NCI-H2107 (cell line): ENCODE measurements at places on chromosomes 1 and 21.

- no peak for DNase-seq
Observed at GRCh38 chr1:220056374-220056773, 10.1 kb upstream of the EPRS1 start.

DNA sequence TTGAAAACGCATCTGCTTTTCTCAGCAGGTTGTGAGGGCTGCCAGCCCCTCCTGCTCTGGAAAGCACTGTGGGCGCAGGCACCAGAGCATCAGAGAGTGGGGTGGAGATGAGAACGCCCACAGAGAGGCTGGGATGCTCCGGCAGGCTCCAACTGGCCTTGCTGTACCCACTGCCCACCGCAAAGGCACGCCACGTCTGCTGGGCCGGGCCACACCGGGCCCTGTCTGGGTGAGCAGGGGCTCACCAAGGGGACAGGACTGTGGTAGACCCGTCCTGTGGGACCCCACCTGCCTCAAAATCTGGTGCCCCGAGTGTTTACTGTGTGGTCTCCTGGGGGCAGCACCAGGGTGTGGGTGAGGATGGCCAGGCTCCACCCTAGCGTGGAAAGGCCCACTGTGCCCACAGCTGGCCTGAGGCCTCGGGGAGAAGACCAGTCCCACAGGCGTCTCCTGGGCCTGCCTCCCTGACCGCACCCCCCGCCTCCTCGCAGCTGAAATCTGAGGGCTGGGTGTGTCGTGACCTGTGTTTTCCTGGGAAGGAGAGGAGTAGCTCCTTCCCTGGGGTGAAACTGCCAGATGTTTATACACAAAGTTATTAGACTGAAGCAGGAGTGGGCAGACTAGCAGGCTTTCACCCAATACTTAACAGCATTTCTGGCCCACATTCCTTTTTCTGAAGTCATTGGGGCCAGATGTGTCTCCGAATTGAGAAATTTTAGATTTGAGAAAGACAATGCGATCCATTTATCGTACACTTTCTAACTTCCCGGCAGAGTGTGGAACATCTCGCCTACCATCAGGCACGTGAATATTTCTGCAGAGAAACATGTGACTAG, 53.8 kb downstream of the STUM start:
- no peak for DNase-seq

DNA sequence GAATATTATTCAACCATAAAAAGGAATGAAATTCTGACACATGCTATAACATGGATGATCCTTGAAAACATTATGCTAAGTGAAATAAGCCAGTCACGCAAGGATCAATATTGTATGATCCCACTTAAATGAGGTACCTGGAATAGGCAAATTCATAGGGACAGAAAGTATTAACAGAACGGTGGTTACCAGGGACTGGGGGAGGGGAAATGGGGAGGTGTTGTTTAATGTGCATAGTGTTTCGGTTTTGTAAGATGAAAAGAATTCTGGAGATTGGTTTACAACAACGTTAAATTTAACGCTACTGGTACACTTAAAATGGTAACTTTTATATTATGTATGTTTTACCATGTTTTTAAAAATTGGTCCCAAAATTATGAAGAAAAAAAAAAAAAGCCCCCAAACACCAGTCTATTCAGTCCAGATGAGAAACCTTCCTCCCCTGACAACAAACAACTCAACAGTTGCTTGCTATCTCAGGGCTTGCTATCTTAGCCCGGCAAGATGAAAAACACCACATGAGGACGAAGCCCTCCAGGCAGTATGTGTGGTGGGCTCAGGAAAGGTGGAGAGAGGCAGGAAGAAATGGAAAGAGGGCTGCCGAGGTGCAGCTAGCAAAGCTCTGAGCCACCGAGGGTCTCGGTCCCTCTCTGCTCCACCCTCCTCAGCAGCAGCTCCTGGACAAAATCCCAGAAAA, 8.5 kb downstream of the NUAK2 start:
- DNase-seq, result no peak

DNA sequence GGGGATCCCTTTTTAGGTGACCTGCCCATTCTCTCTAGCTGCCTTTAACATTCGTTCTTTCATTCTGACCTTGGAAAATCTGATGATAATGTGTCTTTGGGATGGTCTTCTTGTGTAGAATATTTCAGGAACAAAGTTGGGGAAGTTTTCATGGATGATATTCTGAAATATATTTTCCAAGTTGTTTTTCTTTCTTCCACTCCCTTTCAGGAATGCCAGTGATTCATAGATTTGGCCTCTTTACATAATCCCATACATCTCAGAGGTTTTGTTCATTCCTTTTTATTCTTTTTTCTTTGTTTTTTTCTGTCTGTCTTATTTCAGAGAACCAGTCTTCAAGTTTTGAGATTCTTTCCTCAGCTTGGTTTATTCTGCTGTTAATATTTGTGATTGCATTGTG, 13.9 kb upstream of the SCMH1 start:
- no peak for DNase-seq

- no peak for DNase-seq
Observed at GRCh38 chr1:180888870-180889269, 23.8 kb upstream of the KIAA1614 start.

- no peak for DNase-seq
Observed at GRCh38 chr21:42931560-42932235, 6.3 kb upstream of the ERVH48-1 start.

- no peak for DNase-seq
Observed at GRCh38 chr1:32998997-32999396, 34.4 kb upstream of the RNF19B start.

- peak; percentile 37 for DNase-seq
Observed at GRCh38 chr1:116243333-116244054, 129.6 kb upstream of the ATP1A1 start.

- DNase-seq, result no peak
Observed at GRCh38 chr1:46315669-46316403, 12.3 kb downstream of the UQCRH start.

GRCh38 chr1:172674831-172675613, 16.1 kb downstream of the FASLG start:
- no peak for DNase-seq

- no peak for DNase-seq
Observed at GRCh38 chr1:163570071-163570470, 248.3 kb downstream of the NUF2 start.

GRCh38 chr1:185732951-185733350, 1.2 kb upstream of the HMCN1 start:
- DNase-seq, result no peak

- no peak for DNase-seq
Observed at GRCh38 chr1:159473335-159473734, 33.8 kb downstream of the OR10J1 start.

DNA sequence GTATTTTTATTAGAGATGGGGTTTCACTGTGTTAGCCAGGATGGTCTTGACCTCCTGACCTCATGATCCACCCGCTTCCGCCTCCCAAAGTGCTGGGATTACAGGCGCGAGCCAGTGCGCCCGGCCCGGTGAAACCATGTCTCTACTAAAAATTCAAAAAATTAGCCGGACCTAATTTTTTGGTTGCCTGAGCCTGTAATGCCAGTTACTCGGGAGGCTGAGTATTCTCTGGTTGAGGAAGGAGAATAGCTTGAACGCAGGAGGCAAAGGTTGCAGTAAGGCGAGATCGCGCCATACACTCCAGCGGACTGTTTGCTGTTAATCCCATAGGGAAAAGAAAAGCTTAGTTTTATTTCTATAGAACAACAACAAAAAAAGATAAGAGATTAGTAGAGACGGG, 29.9 kb upstream of the HJV start:
- DNase-seq, result no peak
